Activated CD4-positive, alpha-beta T cell treated with anti-CD3 and anti-CD28 coated beads for 4 hours (primary cell): ENCODE measurements at places on chromosomes 16 and 17.

- DNase-seq: peak; percentile 94
Observed at GRCh38 chr17:8185582-8186445, 4.2 kb downstream of the BORCS6 start.

- no peak for DNase-seq
Observed at GRCh38 chr16:71846431-71846830, 655 bp downstream of the ATXN1L start.

GRCh38 chr17:31559584-31560501 is 168.4 kb downstream of the RAB11FIP4 start:
- DNase-seq: no peak

GRCh38 chr16:66947302-66948065 is 12.2 kb downstream of the CES2 start:
- DNase-seq: peak; percentile 90

- no peak for DNase-seq
Observed at GRCh38 chr16:55832425-55832772, 497 bp downstream of the CES1 start.

GRCh38 chr16:68696514-68696913 is 40.6 kb upstream of the CDH1 start:
- DNase-seq: no peak

- no peak for DNase-seq
Observed at GRCh38 chr16:84581158-84581557, 36.7 kb downstream of the COTL1 start.

GRCh38 chr17:77301694-77302266 is 161.0 kb downstream of the SEC14L1 start:
- DNase-seq: no peak

DNA sequence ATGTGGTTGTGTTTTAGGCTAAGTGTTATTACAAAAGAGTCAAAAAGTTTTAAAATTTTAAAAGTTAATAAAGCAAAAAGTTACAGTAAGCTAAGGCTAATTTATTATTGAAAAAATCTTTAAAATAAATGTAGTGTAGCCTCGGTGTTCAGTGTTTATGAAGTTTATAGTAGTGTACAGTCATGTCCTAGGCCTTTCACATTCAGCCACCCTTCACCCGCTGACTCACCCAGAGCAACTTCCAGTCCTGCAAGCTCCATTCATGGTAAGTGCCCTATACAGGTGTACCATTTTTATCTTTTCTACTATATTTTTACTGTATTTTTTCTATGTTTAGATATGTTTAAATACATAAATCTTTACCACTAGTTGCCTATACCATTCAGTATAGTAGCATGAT is 98.5 kb upstream of the RPRML start:
- DNase-seq: no peak

DNA sequence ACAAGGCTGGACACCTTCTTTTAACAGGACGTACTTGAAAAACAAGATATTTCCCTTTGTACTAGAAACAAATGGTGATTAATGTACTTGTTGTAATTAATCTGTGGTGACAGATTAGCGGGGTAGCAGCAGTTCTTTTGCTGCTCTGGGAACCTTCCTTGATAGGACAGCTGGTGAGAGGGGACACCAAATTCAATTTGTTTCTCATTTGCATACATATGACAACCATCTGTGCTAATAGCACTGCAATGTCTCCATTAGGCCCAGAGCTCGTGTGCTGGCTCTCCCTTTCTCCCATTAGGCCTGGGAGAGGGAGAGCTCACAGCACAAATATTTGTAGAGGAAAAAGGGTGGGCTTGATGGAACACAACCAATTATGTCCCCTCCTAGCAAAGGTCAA is 221.0 kb upstream of the HS3ST3A1 start:
- no peak for DNase-seq

- DNase-seq: no peak
Observed at GRCh38 chr17:62739645-62740388, 68.3 kb downstream of the MARCHF10 start.

GRCh38 chr16:12120217-12120981 is 143.9 kb downstream of the SNX29 start:
- DNase-seq: no peak

DNA sequence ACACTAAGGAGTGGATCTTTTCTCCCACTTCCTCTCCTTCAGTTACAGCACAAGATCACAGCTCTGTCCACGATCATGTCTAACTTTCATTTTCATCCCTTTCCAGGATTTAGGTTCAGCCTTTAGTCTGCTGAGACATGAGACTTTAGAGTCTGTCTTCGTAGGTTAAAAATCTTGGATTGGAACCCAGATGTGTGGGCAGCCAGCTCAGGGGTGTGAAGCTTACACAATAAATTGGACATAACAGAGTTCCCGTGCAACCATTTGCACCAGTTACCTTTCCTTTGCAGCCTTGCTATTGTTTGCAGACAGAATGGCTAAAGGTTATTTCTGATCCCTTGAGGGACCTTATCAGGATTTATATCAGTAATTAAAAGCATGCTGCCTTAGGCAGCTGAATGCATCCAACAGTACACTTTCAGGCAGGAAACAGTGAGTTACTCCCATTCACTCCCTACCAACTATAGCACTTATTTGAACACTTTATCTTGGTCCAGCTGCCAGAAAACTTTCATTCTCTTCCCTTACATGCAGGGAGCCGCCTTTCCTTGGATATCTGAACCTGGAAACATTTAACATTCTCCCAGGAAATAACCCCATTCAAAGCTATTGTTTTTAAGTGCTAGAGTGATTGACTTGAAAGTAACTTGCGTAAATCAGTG is 87.3 kb downstream of the TMEM100 start:
- no peak for DNase-seq

- no peak for DNase-seq
Observed at GRCh38 chr17:4235372-4236279, 28.2 kb downstream of the ANKFY1 start.

DNA sequence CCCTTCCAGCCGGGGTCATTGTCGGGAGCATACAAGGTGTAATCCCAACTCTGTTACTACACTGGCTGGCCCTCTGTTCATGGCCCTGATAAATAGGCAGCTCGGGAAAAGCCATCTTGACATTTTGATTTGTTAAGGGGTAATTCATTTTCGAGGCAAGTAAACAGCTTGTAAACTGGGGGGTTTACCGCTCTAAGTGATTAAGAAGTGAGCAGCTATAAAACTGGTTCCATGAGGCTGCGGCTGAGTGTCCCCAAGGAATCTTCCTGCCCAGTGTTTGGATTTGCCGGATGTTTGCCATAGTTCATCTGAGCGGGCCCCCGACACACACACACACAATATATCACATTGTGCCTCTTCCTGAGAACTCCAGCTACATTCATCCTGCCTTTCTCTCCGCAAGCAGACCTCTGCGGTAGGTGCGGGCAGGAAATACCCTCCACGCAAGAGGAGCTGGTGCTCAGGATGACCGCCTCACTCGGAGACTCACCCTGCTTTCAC is 92.2 kb downstream of the SOCS1 start:
- no peak for DNase-seq

GRCh38 chr16:67141391-67141790 is 9.4 kb downstream of the B3GNT9 start:
- no peak for DNase-seq

- DNase-seq: peak; percentile 33
Observed at GRCh38 chr16:21684199-21684598, 20.4 kb downstream of the OTOA start.

DNA sequence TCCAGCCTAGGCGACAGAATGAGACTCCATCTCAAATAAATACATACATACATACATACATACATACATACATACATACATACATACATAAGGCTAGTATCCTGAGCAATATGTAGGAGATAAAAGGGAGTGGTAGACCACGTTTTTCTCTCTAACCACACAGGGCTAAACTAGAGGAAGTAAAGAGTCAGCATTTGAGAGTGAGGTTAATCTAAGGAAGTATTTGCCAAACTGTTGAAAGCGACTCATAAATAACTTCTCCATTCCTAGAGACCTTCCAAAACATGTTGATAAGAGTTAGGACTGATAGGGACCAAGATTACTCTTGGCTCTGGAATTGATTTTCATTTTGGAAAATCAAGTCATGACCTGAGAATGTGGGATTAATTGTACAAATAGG is 68.9 kb downstream of the NEUROD2 start:
- no peak for DNase-seq

DNA sequence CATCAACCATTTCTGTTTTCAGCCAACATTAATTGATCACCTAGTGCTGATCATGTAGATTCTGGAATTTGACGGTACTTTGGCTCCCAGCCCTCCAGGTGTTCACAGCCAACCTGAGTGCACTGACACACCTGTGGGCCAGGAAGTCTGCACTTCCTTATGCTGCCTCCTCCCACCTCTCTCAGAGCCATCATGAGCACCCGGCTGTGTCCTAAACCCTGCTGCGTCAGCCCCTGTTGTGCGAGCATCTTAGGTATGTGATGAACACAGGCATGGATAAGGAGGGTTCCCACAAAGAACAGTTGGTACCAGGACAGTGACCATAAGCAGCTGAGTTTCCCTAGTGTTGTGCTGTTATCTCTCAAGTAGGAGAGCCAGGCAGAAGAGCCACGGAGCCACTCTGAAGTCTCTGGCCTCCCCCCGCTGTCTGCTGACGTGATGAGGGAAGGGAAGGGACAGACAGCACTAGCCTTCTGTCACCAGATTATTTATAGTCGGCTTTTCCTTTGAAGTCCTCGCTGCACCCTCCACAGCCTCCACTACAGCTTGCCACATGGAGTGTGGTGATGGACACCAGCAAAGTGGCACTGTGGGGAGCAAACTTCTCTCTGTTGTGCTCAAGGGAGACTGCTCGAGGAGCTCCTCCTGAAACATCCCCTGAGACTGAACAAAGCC is 162.8 kb upstream of the ANKFN1 start:
- no peak for DNase-seq

DNA sequence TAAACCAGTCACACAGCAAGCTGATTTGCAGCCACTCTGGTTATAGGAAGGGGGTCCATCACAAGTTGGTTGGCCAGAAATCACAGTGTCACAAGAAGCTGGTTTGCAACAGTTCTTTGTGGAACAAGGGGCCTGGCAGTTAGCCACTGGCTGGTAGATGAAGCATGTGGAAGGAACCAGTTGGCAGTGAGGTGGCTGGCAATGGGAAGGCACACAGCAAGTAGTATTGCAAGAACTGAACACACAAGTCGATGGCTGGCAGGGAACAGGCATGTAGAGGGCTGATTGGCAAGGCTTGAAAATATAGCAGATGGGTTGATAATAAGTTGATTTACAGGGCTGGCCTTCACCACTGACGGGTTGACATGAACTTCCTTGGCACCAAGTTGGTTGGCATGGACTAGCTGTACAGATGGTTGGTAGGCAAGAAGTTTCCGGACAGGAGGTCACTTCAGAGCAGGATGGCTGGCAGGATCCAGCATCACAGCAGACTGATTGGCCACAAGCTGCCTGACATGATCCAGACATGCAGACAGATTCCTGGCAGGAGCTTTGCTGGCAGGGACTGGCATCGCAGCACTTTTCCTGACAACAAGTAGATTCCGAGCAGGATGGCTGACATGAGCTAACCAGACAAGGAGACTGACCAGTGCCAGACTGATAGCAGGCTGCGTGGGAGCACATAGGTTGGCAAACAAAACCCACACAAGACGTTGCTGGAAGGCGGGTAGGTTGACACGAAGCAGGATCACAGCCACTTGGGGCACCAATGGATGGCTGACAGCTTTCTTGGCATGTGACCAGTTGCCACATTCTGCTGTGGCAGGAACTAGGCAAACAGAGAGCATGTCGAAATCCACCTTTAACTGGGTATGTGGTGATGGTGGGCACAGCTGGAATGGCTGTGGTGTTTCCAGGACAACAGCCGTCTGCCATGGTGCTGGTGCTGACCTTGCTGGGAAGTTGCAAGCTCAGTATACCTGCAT is at the start of gene KRTAP29-1:
Gene KRTAP29-1, minus strand, starts transcription at position 936 of the 986 bp plus-strand sequence. Its CDS starts 0 bp downstream, at position 936.
- DNase-seq: no peak

- DNase-seq: no peak
Observed at GRCh38 chr17:50892101-50892776, 26.1 kb upstream of the TOB1 start.

DNA sequence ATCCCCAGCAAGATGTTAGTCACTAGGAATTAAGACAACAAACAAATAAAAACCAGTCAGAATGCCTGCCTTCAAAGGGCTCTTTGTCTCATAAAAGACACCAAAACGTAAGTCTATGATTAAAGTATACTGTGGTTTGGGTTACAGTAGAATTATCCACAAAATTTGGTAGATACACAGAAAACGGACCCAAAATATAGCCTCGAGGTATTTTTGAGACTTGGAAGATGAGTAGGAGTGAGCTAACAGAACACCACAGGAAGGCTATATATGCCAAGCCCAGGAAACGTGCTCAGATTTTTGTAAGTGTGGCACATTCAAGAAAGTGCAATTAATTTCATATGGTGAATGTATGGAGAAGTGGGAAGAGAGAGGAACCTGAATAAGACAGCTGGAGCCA is 831.4 kb downstream of the CDH11 start:
- no peak for DNase-seq

GRCh38 chr16:31105677-31106213 is 2.4 kb upstream of the BCKDK start:
- peak; percentile 67 for DNase-seq

DNA sequence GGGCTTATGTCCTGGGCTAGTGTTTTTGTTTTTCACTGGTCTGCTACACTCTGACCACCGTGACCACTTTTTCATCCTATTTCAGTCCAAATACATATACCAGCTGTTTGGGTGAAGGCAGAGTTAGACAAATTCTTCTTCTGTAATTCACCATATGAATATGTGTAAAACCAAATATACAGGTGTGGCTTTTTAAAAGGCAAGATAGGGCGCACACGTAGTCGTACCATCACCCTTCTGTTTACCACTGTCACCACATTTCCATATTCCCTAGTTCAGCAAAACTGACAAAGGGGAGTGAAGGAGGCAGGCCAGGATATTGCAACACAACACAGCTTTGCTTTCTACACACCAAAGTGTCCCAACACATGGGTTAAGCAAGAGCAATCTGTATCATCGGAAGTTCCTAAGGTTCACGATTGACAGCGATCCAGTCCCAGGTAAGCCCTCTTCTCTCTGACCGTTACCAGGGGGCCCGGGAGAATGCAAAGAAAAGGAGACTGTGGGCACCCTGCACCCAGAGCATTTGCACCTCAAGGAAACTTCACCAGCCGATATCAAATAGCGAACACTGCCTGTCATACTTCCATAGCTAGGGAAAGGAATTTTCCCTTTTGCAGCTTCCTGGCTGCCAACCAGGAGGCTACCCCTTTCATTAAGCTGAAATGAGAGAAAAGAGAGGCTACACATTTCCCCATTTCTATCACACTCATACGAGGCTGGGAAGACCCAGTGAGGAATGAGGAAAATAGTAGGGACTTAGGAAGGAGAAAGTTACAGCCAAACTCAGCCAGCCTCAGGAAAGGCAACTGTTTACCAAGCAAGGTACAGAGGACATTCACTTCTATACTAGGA is 23.1 kb downstream of the CREBBP start:
- no peak for DNase-seq

DNA sequence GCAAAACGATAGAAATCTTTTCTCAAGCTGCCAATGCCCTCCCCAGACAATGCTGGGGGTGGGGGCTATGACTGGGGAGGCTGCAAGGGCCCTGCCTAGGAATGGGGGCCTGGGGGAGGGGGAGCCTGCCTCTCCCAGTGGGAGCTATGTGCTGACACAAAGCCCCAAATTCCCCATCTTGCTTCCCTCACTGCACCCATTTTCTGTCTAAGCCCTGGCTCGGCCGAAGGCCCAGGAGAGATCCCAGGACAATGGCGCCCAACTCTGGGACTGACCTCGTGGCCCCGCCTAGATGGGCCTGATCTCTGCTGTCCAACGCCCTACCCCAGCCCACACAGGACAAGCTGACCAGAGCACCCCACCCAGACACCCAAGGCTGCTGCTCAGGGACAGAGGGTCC is 11.1 kb upstream of the KCNJ12 start:
- DNase-seq: no peak
